Glomerular endothelial cell (primary cell): ENCODE measurements at places on chromosomes 5 and 9.

- DNase-seq, result no peak
Measured at GRCh38 chr5:77892061-77893010, 116.2 kb upstream of the TBCA start.

GRCh38 chr9:133133681-133134387, 12.8 kb upstream of the RALGDS start:
- DNase-seq, result peak; percentile 93

DNA sequence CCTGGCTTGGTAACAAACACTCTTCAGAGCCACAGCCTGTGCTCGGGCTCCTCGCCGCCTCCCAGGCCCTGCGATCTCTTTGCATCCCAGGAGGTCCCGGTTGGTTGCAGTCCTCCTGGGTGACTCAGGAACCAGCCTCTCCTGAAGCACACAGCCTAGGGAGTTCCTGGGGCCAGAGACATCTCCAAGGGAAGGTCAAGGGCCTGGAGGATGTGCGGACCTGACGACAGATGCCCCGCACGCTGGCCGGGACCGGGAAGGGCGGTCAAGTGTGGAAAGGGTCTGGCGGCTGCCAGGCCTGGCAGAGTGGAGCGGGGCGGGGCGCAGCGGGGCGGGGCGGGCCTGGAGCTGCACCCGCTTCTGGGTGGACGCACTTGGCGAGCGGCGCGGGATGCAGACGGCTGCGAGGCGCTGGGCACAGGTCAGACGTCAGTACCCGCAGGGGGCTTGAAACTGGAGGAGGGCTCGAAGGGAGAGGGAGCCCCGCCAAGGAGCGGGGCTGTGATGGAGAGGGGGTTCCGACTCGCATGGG, 45.0 kb upstream of the PRSS3 start:
- no peak for DNase-seq

DNA sequence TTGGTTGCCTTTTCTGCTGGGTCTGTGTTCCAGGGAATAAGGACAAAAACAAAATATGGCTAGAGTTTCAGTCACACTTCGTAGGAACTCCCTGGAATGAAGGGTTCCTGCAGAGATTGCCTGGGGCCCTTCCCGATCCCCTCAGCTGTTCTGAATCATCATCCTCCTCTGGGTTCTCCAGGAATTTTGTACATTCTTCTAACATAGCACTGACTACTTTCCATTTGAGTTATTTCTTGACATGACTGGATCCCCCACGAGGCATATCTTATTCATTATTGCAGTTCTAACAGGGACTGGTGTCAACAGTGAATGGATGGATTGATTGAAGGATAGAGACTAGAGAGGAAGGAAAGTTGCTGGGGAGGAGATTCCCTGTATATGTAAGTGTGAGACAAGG, 49.2 kb upstream of the TNC start:
- no peak for DNase-seq

- no peak for DNase-seq
Measured at GRCh38 chr9:109517901-109518377, 19.8 kb upstream of the PTPN3 start.

- no peak for DNase-seq
Measured at GRCh38 chr5:130251931-130252330, 347.7 kb downstream of the CHSY3 start.

DNA sequence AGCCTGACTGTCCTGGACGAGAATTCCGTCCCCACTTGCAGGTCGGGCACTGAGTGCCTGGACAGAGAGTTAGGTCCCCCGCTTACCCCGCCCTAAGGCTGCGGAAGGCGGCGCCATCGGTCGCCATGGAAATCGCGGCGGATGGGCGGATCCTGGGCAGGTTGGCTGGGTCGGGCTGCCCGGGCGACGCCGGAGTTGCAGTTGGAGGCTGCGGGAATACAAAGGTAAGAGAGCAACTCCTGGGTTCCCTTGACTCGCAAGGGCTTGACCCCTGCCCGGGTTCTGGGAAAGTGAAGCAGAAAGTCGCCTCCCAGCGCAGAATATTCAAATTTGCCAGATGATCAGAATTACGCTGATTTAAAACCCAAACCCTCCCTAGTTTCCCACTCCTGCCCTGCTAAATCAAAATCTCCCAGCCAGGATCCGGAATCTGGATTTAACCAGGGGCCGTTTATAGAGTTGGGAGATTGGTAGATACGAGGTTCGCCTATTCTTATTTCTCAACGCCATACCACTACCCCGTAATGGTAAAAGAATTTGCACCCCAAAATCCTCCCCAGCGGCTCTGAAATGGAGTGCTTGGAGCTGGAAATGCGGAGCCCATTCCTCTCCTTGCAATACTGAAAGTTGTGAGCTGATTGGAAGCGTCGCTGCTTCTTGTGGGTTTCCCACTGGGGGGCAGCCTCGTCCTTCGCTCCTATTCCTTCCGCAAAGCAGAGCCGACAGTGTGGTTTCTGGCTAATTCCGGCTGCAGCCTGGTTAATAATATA, 156.4 kb upstream of the RASEF start:
- peak; percentile 66 for DNase-seq

DNA sequence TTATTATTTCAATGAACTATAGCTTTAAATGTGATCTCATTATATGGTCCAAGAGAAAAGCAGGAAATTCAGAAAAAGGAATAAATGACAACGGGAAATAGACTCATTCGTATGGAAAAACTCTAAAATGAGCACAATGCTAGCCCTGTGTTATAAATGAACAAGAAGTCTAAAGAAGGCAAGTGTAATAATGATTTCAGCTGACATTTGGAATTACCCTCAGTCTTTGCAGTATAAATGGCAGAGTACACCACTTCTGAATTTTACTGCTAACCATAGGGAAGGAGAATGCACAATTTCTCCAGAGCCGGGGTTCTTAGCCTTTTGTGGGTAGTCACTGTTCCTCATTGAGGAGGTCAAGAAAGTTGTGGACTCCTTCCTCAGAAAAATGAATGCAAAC, 93.1 kb downstream of the ANKRD55 start:
- DNase-seq, result peak; percentile 67

- no peak for DNase-seq
Measured at GRCh38 chr5:78003919-78004318, 227.8 kb upstream of the TBCA start.

DNA sequence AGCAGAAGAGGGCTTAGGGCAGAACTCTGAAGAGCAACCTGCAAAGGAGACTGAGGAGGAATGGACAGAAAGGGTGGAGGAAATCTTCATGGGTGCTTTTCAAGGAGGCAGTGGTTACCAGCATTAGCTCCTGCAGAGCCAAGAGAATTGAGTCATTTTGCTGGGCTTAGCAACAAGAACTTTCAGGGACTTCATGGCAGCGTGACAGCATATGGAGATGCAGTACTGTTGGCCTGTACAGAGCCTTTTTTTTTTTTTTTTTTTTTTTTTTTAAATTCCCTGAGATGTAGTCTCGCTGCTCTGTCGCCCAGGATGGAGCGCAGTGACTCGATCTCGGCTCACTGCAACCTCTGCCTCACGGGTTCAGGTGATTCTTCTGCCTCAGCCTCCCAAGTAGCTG, 296.0 kb upstream of the DMRT1 start:
- DNase-seq, result no peak

GRCh38 chr5:76367623-76368371, 35.3 kb upstream of the IQGAP2 start:
- no peak for DNase-seq

DNA sequence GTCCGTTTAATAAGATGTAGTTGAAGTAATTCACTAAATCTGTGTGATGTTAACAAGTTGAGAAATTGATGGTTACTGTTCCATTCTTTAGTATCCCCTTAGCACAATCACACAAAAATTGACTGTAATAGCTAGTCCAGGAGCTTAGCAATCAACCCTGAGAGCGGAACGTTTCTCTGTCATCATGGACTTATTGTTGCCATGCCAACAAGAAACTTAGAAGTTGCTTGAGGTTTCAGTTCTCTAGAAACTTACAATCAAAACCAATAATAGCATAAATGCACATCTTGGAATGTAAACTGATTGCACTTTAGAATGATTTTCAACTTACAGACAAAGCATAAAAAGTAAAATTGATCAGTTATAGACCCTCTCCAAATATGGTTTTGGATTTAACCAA, 125.4 kb upstream of the ANKH start:
- DNase-seq, result no peak

GRCh38 chr5:81495286-81495685, 101.4 kb upstream of the ACOT12 start:
- DNase-seq, result no peak

GRCh38 chr5:179344431-179345182, 654 bp downstream of the ADAMTS2 start:
- DNase-seq, result no peak

DNA sequence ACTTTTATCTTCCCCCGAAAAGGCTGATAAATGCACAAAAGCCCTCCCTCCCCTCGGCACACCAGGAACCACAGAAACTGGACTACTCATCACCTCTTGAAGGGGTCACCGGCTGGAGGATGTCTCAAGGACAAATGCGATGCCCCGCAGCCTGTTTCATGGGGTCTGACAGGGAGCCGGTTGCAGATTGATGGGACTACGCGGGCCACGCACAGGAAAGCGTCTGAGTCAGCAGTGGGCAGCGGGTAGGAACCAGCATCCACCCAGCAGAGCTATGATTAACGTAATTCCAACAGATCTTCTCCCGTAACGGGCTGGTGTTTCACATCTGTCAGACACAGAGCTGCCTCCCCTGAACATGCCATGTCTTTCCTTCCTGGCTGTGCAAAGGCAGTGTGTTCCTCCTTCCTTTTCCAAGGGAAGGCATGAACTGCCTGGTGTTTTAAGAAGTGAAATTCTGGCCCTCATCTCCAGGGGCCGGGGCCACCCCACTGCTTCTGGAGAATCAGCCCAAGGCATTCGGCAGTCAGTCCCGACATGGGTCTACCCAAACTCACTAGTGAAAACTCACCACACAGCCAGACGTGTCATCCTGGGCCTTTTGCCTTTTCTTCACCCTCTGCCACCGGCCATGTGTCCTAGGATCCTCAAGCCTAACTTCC, 144.4 kb upstream of the PHYKPL start:
- DNase-seq, result no peak

- DNase-seq, result no peak
Measured at GRCh38 chr5:172365948-172366608, 82.5 kb upstream of the UBTD2 start.

GRCh38 chr9:121450241-121450640, 49.4 kb downstream of the GGTA1 start:
- no peak for DNase-seq

GRCh38 chr9:116193636-116194035, 40.0 kb downstream of the PAPPA start:
- DNase-seq, result no peak

GRCh38 chr5:54257366-54258118, 52.8 kb downstream of the ARL15 start:
- DNase-seq, result no peak

DNA sequence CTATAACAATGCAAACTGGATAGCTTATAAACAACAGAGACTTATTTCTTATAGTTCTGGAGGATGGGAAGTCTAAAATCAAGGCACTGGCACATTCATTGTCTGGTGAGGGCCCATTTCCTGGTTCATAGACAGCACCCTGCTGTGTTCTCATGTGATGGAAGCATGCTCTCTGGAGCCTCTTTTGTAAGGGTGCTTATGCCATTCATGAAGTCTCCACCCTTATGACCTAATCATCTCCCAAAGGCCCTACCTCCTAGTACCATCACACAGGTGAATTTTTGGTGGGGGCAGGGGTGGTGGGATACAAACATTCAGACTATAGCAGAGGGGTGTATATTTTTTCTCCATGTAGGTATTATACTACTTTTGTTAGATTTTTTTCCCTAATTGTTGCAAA, 92.4 kb downstream of the UNC13B start:
- no peak for DNase-seq

DNA sequence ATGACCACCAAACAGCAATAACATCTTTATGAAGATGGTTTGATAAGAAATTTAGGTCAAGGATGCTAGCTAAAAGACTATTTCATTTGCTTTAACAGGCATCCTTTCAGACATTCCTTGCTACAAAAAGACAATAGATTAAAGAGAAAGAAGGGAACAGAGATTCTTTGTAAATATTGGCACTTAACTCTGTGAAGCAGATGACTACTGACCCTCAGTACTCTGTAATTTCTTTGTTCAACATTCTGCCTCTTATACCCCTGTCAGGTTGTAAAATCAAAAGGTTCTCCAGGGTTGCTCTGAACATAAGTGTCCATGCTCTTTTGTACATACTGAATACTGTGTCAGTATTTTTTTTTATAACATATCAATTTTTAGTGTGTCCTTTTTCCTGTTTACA, 610.6 kb upstream of the GRAMD2B start:
- DNase-seq, result no peak

GRCh38 chr5:147855774-147856069, 22.8 kb upstream of the SCGB3A2 start:
- no peak for DNase-seq

GRCh38 chr5:115709585-115709984, 83.7 kb upstream of the TMED7 start:
- DNase-seq, result no peak

DNA sequence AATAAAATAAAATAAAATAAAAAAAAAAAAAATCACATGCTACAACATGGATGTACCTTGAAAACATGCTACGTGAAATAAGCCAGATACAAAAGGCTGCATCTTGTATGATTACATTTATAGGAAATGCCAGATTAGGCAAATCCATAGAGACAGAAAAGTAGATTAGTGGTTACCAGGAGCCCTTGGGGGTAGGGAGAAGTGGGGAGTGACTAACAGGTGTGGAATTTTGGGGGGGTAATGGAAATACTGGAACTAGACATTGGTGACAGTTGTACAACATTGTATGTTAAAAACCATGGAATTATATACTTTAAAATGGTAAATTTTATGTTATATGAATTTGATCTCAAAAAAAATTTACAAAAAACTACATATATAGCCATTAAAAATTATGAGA, 47.3 kb downstream of the SLC1A1 start:
- no peak for DNase-seq

GRCh38 chr5:43041669-43042175, 1.6 kb upstream of the ANXA2R start:
- DNase-seq, result peak; percentile 56

DNA sequence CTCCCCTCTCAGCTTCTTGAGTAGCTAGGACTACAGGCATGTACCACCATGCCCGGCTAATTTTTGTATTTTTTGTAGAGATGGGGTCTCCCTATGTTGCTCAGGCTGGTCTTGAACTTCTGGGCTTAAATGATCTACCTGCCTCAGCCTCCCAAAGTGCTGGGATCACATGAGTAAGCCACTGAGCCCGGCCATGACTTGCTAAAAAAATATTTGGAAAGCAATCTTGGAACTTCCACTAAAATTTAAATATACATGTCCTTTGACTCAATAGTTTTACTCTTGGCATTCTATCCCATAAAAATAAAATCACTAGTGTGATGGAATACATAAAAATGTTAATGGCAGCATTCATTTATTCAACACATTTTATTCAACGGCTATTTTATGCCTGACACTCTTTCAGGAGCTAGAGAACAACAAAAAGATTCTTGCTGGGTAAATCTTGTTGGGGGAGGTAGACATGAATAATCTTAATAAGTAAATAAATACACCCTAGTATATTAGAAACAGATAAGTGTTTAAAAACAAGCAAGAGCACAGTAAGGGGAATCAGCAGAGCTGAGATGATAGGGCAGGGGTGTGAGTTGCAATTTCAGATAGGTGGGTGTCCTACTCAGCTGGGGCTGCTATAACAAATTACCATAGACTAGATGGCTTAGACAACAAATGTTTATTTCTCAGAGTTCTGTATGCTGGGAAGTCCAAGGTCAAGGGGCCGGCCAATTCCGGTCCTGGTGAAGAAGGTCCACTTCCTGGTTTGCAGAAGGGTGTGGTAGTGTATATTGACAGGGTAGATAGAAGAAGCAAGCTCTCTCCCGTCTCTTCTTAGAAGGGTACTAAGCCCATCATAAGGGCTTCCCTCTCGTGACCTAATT, 50.7 kb downstream of the KCNV2 start:
- no peak for DNase-seq

- DNase-seq, result no peak
Measured at GRCh38 chr5:10329820-10330481, 22.2 kb upstream of the CMBL start.

- no peak for DNase-seq
Measured at GRCh38 chr5:6744841-6745705, 31.8 kb downstream of the TENT4A start.
